ENCODE measurements at places on chromosomes 5 and 9. TPM values are rescaled to one million over a fixed set of nuclear protein-coding genes. Genes with fewer than 3 reads are reported as not detected.

LYSMD3 gene
- total RNA-seq, result 13.0 TPM

NOTCH1 gene
- total RNA-seq, result 69.5 TPM

PSMB7 gene
- total RNA-seq, result 206 TPM

DIRAS2 gene
- total RNA-seq, result not detected

ARID3C gene
- 0.34 TPM for total RNA-seq

SPINK14 gene
- not detected for total RNA-seq

TRIO gene
- total RNA-seq, result 3.7 TPM

IL31RA gene
- not detected for total RNA-seq

PCDHGB2 gene
- 0.25 TPM for total RNA-seq

INSL4 gene
- not detected for total RNA-seq
